NCI-H2029 (cell line): ENCODE measurements at places on chromosomes 2 and 18.
A peak's percentile ranks its signal among the peaks of the same experiment; 100 is the strongest.

DNA sequence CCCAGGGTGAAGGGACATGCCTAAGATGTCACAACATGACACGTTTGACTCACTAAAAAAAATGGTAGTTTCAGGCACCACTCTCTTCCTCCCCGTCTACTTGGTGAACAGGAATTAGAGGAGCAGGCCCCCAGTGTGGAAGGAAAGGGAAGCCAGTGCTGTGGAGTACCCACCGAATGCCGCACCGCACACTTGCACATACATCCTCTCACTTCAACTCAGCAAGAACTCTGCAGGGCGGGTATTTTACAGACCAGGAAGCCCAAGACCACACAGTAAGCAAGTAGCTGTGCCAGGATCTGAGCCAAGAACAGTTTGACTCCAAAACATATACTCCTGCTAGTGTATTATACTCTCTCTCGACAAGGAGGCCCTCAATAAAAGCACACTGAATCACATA, 69.8 kb downstream of the BCL2 start:
- DNase-seq: no peak

DNA sequence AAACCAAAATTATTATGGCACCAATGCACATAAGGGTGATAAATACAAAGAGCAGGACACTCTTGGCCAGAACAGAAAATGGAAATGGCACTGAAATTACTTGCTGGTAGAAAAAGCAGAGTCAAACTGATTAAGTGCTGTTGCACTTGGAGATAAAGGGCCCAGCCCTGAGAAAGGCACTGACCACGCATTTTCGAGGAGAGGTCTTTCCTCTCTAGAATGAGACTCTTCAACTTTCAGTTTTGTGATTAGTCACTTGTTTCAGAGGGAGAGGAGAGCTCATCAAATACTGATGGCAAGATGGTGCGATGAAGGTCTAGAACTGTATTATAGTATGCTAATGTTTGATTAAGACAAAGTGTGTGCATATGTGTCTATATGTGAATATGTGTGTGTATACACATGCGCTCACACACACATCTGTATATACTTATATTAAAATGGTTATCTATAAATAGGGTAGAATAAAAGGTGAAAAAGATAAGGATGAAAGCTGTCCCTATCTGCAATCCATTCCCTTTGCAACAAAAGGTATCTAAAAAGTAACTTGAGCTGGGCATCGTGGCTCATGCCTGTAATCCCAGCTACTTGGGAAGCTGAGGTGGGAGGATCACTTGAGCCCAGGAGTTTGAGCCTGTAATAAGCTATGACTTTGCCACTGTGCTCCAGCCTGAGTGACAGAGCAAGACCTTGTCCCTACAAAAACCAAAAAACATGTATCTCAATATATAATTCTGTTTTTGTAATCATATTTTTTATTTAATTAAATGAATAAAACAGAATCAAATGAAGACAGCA, 48.8 kb upstream of the ZDBF2 start:
- DNase-seq: no peak

- no peak for DNase-seq
These were observed 179.5 kb downstream of the EN1 start for GRCh38 chr2:118667964-118668363.

DNA sequence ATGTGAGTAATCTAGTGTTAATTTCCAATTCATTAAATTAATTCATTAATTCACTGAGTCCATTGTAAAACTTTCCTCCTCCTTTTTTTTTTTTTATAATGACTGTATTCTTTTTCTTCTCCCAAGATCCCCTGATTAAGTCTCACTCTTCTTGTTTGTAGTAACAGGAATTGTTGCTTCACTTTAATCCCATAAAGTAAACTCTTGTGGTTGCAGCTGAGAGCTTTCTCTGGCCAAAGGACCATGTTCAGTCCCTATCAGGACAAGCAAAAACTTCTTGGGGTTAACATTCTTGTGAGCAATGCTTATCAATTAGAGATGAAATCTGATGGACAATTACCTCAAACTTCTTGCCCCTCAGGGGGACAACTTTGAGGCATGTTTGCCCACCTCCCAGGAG, 400.2 kb upstream of the SPHKAP start:
- DNase-seq: no peak

GRCh38 chr2:204691911-204692510, 146.7 kb downstream of the PARD3B start:
- DNase-seq: no peak

DNA sequence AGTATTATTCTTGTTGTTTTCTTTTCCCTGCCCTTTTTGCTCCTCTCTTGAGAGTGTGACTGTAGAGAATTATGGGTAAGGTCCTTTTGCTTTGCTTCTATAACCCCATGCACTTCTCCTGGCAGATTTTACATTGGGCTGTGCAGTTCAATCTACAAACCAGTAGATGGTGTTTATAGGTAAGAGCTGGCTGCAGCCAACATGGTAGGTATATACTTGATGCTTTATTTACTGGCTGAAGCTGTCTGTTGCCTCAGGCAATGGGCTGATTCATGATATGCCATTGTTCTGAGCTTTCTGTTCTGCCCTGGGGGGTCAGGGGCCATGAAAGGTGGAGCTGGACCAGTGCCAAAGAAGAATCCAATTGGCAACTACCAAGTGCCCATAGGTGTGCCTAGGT, 48.3 kb upstream of the MYL1 start:
- no peak for DNase-seq

DNA sequence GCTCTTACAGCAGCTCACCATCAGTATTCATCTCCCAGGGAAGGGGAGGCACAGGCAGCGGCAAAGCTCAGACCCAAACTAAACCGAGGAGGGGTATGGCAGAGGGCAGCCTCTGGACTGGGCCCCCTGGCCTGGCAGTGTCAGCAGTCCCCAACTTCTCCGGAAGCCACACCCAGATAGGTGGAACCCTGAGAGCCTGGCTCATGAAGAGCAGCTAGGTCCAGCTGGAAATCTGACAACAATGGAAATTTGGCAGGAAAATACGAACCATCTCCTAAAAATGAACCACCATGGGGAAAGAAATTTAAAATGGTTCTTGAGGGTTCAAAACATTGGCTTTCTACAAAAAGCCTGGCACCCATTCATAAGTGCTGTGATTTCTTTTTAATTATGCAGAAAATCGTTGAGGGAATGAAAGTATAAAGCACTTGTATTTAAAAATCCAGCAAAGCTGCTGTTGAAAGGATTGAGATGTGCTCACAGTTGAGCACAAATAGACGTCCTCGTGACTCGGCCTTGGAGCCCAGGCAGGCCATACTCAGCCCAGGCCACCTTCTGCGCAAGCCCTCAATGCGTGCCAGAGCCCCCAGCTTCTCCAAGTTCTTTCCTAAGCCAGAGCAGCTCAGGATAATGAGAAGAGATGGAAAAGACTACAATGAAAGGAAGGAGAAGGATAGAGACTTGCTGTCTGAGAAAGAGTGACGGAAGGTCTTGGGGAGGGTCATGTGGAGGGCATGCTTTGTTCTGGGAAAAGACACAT, 93.0 kb downstream of the COL6A3 start:
- DNase-seq: no peak

DNA sequence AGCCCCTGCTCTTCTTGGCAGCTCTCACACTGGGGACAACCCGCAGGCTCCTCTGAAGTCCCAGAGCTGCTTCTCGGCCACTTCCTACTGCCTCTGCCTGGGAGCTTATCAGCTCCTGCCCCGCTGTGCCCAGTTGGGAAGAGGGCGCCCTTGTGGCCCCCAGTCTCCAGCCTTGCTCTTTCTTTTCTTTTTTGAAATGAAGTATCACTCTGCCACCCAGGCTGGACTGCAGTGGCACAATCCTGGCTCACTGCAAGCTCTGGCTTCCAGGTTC, 20.6 kb upstream of the ALPI start:
- no peak for DNase-seq

- no peak for DNase-seq
These were observed 56.4 kb downstream of the EML4 start for GRCh38 chr2:42225573-42225972.

DNA sequence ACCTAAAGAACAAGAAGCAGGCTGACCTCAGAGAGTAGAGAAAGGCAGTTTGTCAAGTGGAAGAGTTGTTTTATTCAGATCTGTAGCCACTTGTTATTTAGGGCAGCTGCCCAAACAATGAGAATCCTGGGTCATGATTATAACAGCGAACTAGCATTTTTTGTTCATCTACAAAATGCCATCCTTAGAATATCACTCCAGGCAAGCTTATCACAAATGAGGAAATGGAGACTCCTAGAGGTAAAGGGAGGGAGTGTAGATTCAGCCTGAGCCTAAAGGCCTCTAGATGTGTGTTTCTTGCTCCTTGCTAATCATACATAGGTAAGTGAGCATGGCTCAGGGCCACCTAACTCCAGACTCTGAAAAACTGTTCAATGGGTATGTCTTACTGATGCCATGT, 126.1 kb downstream of the HNMT start:
- DNase-seq: peak; percentile 49

DNA sequence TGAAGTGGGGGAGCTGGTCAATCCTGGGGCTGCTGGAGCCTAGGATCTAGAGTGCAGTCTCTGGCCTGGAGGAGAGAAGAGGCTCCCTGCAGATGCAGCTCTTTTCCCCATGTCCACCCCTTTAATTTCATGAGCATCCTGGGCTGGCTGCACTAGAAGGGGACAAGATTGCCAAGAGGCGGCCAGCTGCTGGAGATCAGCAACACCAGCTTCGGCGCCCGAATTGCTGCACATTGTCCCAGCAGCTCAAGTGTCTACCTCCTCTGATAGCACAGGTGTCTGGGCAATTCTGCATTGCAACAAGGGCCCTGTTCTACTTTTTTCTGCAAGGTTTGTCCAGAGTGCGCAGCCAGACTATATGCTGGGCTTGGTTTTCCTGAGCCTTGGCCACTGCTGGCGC, 125.7 kb downstream of the AGAP1 start:
- no peak for DNase-seq

- no peak for DNase-seq
These were observed 82.3 kb downstream of the ARHGAP28 start for GRCh38 chr18:6811816-6812215.

GRCh38 chr2:159933040-159933726, 129.2 kb downstream of the PLA2R1 start:
- DNase-seq: no peak

DNA sequence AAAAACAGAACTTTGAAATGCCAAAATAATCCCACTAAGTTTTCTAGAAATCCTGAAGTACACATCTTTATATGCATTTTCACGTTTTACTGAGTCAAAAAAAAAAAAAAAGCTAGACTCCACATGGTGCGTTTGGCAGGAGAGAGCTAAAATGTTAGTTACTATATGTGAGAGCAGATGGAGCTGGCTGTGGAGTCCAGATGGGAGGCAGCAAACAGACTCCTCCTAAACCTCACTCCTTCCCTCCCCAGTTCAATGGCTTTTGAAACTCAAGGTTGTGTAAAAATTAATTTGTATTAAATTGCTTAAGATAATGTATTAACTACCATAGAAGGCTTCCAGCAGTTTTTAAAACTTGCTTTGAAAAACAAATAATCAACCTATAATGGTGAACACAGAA, 248.8 kb downstream of the AGPS start:
- DNase-seq: no peak

DNA sequence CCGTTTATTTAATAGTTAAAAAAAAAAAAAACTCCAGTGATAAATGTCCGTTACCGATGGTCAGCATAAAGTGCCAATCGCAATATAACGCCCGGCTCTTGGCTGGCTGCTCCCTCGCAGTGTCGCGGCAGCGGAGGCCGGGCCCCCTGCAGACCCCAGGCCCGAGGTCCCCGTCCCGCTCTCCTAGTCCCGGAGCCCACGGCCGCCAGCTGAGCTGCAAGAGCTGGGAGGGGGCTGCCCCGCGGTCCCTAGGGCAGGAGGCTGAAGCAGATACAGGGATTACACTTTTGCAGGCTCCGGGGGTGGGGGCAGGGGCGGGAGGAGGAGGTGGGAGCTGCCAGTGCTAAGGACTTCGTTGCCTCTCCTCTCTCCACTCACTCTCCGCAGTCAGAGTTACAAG, 6.9 kb downstream of the OSR1 start:
- no peak for DNase-seq

GRCh38 chr2:127479219-127479825, 47.0 kb downstream of the IWS1 start:
- DNase-seq: peak; percentile 34

- no peak for DNase-seq
These were observed 277.4 kb downstream of the EN1 start for GRCh38 chr2:118569876-118570535.

GRCh38 chr2:40844353-40845277, 392.7 kb upstream of the SLC8A1 start:
- peak; percentile 0 for DNase-seq

DNA sequence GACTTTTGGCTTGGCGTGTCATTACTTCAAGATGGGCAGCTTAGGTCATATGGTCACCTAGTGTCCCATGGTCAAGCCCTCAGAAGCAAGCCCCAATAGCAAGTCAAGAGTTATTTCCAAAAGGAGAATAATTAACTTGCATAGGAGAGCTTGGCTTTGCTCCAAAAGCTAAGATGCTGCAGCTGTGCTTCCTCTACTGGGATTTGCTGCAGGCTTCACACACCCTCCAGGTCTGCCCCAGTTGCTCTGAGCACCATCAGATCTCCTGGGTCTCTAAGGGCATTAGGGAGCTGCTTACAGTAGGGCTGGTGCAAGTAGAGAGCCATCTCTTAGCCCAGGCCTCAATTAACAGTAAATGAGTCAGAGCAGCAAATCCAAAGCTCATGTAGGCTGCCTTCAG, 46.6 kb downstream of the THUMPD2 start:
- DNase-seq: no peak

DNA sequence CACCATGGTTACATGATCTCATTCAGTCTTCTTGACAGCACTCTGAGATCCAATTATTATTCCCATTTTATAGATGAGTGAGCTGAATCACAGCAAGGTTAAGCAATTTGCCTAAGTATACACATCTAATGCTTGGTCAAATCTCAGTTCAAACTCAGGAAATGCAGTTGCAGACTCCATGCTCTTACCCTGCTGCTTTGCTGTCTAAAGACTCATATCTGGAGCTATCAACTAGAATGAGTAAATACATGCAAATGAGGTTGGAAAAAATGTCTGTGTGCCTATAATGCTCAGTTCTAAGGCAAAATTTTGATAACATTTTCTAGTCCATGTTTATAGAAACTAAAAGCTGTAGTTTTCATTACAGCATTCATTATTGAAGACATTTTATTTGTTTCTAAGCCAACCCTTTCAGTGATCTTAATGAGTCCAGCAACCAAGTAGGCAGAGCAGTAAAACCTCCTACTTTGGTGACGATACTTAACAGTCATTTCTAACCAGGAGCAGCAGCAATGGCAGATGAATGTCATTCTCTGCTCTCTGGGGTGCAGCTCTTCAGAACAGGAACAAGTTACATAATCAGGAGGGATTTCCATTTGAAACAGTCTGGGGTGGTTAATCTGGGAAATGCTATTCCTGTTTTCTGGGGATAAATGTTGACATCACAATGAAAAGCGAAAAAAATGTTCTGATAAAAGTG, 396.8 kb upstream of the UBE2E3 start:
- no peak for DNase-seq

GRCh38 chr2:20585359-20585709, 65.6 kb downstream of the HS1BP3 start:
- no peak for DNase-seq

GRCh38 chr2:11835403-11835802, 89.0 kb downstream of the LPIN1 start:
- no peak for DNase-seq

GRCh38 chr2:42886921-42887320, 94.5 kb upstream of the HAAO start:
- DNase-seq: no peak

GRCh38 chr2:98348066-98348561, 1.9 kb downstream of the CNGA3 start:
- DNase-seq: peak; percentile 84

GRCh38 chr2:210477496-210477895, 937 bp upstream of the LANCL1 start:
- no peak for DNase-seq
